ENCODE measurements at places on chromosomes 3 and 15. TPM values are rescaled to one million over a fixed set of nuclear protein-coding genes. Genes with fewer than 3 reads are reported as not detected.

VPS18 gene
- total RNA-seq: 12.0 TPM

DNA sequence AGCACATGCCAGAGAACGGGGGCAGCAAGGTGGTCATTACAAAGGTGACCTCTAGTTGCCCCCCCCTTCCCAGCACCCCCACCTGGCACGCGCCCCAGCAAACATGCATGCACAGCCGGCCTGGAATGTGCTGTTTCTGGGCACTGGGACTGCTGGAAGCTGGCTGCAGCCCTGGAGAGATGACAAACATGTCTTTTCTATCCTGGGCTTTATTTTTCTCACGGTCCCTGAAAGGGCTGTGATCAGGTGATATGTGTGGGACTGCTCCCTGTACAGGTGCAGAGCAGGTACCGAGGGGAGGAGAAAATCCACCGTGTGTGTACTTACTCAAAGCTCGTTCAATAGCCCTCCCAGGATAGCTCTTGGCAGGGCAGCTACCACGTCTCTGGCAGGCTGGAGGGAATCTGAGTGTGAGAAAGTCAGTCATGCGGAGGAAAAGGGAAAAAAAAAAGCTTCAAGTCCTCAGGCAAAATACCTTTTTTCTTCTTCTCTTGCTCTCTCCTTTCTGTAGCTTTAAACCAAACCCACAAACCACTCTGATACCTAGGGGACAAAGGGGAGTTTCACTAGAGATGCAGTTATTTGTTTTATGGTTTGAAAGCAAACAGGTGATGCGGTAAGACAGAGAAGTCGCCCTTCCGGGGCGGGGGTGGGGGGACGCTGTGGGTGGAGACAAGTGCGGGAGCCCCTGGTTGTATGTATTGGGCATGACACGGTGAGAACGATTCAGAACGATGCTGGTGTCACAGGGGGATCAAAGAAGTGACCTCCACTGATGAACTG lies 5.0 kb upstream of the HES1 start:
- H3K4me1 ChIP-seq: peaks cover 15% of the 10 kb centered on the region
- no peaks in the 10 kb centered on the region for H3K36me3 ChIP-seq
- peaks cover 35% of the 10 kb centered on the region for H3K27me3 ChIP-seq
- H3K27ac ChIP-seq: no peak overlapping the region

DNA sequence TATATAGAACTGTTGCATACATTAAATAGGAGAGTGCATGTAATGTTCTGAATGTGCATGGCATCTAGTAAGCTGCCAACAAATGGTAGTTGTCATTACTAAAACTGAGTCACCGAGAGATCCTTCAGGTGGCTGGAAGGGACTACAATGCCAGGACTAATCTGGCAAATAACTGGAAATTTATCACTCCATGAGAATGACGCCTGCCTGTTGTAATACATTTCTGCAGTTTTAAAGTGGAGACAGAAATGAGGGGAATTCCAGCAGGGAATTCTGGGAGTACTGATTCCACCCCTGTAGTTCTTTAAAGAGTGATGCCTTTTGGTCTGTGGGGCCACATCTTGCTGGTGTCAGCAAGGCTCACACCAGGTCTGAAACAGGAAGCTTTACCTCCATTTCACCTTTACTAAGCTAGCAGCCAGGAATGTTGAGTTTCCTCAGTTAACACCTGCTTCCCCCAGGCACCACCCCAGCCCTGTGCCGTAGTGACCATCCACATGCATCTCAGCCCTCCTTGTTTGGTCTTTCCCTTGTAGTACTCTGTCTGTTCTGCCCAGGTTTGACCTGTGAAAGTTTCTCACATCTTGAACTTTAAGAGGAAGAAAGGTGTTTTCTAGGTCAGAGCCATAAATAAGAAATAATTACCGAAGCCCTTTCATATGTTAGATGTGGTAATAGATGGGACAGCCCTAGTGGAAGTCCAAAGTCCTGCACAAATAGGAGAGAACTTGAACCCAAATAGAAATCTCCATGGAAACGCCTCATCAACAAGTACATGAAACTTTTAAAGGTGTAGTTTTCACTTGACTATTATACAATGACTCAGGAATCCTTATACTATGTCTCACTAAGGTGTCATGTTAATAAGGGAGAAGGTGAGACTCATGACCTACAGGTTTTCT lies 56.7 kb upstream of the LMOD3 start:
- no peaks in the 10 kb centered on the region for H3K27me3 ChIP-seq
- ATAC-seq: peak; percentile 67
- H3K36me3 ChIP-seq: peaks cover 90% of the 10 kb centered on the region
- H3K4me3 ChIP-seq: peak overlapping the region; percentile 2
- peaks cover 21% of the 10 kb centered on the region for H3K4me1 ChIP-seq
- H3K27ac ChIP-seq: no peak overlapping the region

GPR27 gene
- total RNA-seq: 0.32 TPM

GRCh38 chr15:74375303-74375693 lies 7.9 kb upstream of the CYP11A1 start:
- ATAC-seq: peak; percentile 18
- H3K4me3 ChIP-seq: peak overlapping the region; percentile 80
- peaks cover 2% of the 10 kb centered on the region for H3K27me3 ChIP-seq
- peaks cover 19% of the 10 kb centered on the region for H3K4me1 ChIP-seq

GRCh38 chr15:44227584-44227983 lies 32.5 kb upstream of the FRMD5 start:
- no peak overlapping the region for H3K4me3 ChIP-seq
- H3K27me3 ChIP-seq: peaks cover 12% of the 10 kb centered on the region

DNA sequence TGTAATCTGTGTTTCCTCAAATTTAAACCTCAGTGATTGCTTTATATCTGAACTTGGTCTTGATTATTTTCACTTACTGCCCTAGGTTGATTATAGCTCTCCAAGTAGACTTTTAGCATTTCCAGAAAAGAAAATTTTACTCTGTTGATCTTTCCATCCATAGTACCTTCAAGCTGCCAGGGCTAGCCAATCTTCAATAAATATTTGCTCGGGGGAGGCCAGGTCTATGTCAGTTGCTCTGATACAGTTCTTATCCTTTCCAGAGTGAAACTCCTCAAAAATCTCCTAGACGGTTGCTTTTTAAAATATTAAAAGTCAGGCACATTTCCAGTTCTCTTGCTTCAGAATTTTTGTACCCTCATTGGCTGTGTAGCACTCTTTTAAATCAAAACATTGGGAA lies 38.8 kb downstream of the RETNLB start:
- H3K36me3 ChIP-seq: no peaks in the 10 kb centered on the region
- peaks cover 4% of the 10 kb centered on the region for H3K27me3 ChIP-seq
- no peak for ATAC-seq
- no peaks in the 10 kb centered on the region for H3K4me1 ChIP-seq
- no peak overlapping the region for H3K27ac ChIP-seq
- H3K4me3 ChIP-seq: no peak overlapping the region

DNA sequence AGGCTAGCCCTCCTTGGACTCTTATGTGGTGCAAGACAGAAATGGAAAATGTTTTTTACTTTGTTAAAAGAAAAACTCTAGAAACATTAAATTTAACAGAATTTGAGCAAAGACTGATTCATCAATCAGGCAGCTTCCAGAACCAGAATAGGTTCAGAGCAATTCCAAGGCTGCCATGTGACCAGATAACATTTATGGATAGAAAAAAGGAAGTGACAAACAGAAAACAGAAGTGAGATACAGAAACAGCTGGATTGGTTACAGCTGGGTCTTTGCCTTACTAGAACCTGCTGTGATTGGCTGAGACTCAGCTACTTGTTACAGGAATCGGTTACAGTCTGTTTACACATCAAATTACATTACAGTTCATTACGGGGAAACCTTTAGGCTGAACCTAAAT lies 22.5 kb upstream of the OTOL1 start:
- no peak overlapping the region for H3K27ac ChIP-seq
- H3K4me3 ChIP-seq: no peak overlapping the region
- peaks cover 4% of the 10 kb centered on the region for H3K27me3 ChIP-seq
- no peaks in the 10 kb centered on the region for H3K36me3 ChIP-seq

GRCh38 chr3:178465260-178466180 lies 70.7 kb upstream of the KCNMB2 start:
- peaks cover 16% of the 10 kb centered on the region for H3K27me3 ChIP-seq
- H3K36me3 ChIP-seq: no peaks in the 10 kb centered on the region
- H3K27ac ChIP-seq: no peak overlapping the region
- no peaks in the 10 kb centered on the region for H3K4me1 ChIP-seq
- no peak for ATAC-seq

SPCS1 gene
- 66.2 TPM for total RNA-seq

DNA sequence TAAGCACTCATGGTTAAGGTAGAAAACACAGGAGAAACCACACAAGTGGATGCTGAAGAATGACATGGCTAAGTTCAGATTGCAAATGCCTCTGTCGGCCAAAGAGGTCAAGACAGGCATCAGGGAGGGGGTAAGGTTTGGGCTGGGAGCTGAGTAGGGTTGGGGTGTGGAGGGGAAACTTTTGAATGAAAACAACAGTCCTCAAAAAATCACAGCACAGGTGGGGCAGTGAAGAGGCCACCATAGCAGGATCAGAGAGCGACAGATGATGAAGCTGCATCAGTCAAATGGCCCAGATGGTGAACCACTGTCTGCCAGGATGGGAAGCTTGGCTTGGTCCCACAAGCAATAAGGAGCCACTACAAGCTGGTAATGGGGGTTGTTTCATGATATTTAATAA lies 74.9 kb downstream of the ADCY5 start:
- no peaks in the 10 kb centered on the region for H3K36me3 ChIP-seq
- H3K4me1 ChIP-seq: no peaks in the 10 kb centered on the region
- no peak for ATAC-seq
